ENCODE measurements at places on chromosomes 13 and 19.

GRCh38 chr19:42281146-42281826 lies 12.2 kb downstream of the CIC start:
- peak; percentile 55 for DNase-seq

- DNase-seq: no peak
Observed at GRCh38 chr19:12784394-12784870, 6.9 kb upstream of the JUNB start.

- no peak for DNase-seq
Observed at GRCh38 chr19:32864318-32865007, 5.1 kb downstream of the SLC7A9 start.

DNA sequence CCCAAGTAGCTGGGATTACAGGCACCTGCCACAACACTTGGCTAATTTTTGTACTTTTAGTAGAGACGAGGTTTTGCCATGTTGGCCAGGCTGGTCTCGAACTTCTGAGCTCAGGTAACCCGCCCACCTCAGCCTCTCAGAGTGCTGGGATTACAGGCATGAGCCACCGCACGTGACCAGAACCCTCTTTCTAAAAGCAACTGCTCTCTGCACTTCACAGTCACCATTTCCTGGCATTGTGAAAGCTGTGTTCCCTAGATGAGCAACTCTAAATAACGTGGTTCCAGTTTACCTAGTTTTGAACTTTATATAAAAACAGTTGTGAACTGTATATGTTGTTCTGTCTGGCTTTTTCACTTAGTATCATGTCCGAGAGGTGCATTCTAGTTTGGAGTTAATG lies 152.9 kb downstream of the SIPA1L3 start:
- no peak for DNase-seq

DNA sequence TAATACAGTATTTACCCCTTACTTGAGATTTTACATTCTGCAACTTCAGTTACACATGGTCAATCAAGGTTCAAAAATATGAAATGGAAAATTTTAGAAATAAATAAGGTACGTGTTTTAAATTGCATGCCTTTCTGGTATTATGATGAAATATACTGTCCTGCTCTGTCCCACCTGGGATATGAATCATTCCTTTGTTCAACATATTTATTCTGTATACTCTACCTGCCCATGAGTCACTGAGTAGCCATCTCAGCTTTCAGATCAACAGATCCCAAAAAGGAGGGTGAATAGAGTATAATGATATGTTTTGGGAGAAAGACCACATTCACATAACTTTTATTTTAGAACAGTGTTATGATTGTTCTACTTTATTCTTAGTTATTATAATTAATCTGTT lies 37.8 kb downstream of the STOML3 start:
- no peak for DNase-seq

- no peak for DNase-seq
Observed at GRCh38 chr19:5360003-5360780, 19.6 kb upstream of the PTPRS start.

GRCh38 chr13:111906306-111906705 lies 160.6 kb upstream of the SOX1 start:
- DNase-seq: no peak

GRCh38 chr19:18063463-18063862 lies 23.3 kb downstream of the IL12RB1 start:
- no peak for DNase-seq

GRCh38 chr19:43667876-43668405 lies 2.0 kb downstream of the PLAUR start:
- DNase-seq: no peak

DNA sequence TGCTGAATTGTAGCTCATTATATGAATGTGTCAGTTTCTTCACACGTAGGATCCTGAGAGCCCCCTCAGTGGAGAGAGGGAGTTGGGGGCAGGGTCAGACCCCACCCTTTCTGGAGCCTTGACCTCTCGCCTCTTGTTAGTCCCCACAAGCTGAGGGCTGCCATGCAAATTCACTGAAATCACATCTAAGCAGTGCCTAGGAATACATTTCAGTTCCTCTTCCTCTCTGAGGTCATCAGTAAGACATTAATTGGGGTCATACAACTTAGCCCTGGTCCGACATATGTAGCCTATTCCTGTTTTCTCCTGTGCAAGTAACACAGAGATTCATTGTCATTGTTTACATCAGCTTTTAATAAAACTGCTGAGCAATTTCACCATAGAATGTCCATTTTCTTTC lies 30.0 kb downstream of the MYO9B start:
- DNase-seq: no peak

- no peak for DNase-seq
Observed at GRCh38 chr19:49216071-49216470, 58.5 kb downstream of the TRPM4 start.

DNA sequence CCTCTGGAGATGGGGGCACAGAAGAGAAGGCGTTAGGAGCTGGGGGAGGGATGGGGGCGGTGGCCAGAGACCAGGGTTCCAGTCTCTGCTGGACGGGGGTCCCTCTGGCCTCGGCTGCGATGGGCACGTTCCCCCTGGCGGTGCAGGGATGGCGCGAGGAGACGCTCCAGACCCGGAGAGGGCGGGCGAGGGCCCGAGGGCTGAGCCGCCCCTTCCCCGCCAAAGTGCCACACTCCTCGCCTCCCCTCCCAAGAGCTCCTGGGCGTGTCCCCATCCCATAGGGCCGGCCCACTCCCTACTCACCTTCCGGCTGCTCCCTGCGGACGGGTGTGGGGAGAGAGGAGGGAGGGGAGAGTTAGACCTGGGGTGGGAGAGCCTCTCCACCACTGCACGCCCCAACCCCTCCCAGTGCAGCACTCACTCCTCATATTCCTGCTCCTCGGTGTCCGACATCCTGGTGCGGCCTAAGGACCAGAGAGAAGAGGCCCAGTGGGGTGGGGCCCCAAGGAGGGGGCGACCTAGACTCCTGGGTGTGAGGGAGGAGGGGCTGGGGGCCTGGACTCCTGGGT lies 2.2 kb downstream of the TNNT1 start:
- DNase-seq: no peak

DNA sequence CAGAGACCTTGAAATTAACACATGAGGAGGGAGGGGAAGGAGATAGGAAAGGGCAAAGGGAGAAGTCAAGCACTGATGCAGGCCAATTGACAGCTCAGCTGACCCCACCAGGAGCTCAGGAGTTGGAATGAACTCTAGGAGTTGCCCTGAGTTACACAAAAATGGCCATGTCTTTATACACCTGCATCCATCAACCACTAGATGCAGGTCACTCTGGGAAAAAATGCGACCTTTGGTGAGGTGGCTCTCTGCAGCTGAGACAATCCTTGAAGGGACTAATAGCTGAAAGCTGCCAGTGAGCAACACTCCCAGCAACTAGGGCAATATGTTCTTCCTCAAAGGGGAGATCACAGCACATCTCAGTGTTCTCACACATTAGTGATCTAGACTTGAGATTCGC lies 222.8 kb downstream of the RBM26 start:
- no peak for DNase-seq

DNA sequence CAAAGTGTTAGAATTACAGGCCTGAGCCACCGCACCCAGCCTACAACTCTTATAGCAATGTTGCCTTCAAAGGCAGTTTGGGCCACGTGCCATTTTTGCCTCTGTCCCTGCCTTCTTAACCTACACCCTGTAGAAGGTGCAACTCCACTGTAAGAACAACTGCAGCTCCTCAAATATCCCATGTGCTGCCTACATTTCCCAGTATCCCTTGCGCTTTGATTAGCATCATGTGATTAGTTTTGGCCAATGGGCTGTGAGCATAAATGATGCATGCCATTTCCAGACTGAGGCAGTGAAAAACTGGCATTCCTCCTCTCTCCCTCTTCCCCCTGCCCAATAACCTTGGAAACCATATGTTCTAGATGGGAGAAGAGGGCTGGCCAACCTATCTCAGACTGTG lies 75.2 kb upstream of the MRI1 start:
- DNase-seq: no peak

GRCh38 chr13:21426238-21426637 lies 32.9 kb downstream of the ZDHHC20 start:
- DNase-seq: no peak

GRCh38 chr13:74174810-74175209 lies 40.6 kb upstream of the KLF12 start:
- no peak for DNase-seq

DNA sequence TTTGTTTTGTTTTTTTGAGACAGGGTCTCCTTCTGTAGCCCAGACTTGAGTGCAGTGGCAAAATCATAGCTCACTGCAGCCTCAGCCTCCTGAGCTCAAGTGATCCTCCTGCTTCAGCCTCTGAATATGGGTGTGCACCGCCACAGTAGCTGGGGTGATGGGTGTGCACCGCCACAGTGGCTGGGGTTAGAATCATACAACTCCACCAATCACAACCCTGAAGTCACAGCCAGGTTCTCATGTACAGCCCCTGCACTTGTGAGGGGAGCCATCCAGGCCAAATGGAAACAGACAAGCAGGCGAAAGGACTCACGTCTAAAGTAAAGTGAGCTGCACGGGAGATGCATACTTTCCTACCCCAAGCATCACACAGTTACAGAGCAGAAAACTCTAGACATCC lies 63.1 kb upstream of the RANBP3 start:
- DNase-seq: no peak

DNA sequence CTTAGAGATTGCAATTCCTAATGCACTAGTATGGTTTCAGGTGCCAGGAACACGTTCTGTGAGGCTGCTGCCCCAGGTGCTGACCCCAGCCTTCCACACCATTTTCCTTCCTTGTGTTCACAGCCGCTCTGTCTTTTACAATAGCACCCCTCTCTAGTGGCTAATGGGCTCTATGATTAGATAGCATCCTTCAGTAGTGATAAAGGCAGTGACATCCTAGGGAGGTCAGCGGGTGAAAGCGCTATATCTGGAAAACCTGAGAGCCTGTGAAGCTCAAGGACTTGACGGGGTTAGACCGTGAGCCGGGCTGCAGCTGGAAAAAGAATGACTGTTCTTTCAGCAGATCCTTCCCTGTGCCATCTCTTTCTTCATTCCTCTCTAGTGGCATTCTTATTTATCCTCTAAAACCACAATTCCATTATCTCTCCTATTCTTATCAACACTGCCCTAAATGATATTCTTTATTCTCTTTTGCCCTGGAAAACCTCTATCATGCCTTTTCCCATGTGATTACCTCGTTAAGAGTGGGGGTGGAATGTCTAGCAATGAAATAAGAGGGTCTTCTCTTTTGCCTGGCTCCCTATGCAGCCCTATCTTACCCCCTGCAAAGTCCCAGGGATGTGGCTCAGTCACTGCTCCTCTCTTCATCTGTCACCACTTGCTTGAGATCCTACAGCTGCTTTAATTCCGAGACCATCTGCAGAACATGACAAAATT lies 21.8 kb downstream of the ALOX5AP start:
- DNase-seq: no peak

GRCh38 chr13:70755456-70755855 lies 647.2 kb upstream of the KLHL1 start:
- DNase-seq: no peak

GRCh38 chr19:48638831-48639381 lies 1.7 kb upstream of the DBP start:
- no peak for DNase-seq

GRCh38 chr13:24307211-24308067 lies 1.9 kb upstream of the C1QTNF9 start:
- DNase-seq: no peak

- DNase-seq: no peak
Observed at GRCh38 chr19:10501971-10502523, 1.1 kb downstream of the KEAP1 start.

- no peak for DNase-seq
Observed at GRCh38 chr13:82803341-82803740, 1078.9 kb downstream of the SLITRK1 start.

DNA sequence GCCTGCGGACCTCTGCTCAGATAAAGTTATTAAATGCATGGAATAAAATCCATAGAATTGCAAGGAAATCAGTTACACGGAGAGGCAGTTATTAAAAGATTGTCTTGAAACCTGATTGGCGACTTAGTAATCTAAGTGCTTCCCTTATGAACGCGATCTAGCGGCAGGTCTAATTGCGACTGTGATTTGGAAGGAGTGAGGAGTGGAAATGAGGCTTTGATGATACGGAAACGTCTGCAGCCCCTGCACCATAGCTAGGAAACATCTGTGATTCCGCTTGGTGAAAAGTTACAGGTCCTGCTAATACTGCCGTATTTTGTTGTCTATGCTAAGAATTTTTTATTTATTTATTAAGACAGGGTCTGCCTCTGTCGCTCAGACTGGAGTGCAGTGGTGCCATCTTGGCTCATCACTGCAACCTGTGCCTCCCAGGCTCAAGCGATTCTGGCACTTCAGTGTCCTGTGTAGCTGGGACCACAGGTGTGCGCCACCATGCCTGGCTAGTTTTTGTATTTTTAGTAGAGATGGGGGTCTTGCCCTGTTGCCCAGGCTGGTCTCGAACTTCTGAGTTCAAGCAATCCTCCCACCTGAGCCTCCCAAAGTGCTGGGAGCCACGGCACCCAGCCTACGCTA lies 887 bp downstream of the NDUFS7 start:
- DNase-seq: no peak

GRCh38 chr19:41225238-41226052 lies 6.4 kb downstream of the AXL start:
- DNase-seq: no peak

DNA sequence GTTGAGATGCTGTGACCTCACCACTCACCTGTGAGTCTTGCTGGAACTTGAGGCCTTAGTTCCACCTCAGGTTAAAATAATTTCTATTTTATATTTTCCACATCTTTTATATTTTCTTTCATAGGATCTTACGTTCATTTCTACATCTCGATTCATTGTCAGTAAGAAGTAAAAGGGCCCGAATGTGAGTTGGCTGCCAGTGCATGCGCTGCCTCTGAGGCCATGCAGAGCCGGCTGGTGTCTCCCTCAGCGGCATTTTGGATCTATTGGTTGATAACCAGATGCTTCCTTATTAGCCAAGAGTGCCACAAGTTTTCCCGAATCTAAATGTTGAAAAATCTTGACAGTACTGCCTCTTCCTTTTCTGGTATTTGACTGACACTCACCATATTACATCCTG lies 347.3 kb downstream of the TEX29 start:
- no peak for DNase-seq

DNA sequence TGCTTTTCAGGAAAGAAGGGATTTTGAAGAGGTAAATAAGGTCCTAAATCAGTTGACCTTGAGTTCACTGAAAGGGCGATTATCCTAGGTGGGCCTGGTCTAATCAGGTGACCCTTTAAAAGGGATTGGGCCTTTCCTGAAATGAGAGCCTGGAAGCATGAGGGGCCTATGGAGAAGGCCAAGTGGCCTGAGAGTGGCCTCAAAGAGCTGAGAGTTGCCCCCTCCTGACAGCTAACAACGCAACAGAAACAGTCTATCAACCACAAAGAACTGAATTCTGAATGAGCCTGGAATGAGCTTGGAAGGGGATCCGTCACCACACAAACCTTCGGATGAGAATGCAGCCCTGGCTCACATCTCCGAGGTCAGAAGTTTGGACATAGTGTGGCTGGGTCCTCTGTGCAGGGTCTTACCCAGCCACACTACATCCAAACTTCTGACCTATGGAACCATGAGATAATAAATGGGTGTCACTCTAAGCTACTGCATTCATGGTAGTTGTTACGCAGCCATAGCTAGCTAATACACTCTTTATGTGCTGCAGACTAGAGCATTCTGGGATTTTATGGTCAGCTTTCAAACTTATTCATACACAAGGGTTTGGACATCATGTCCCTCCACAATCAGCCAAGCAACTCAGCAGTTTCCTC lies 72.0 kb downstream of the GNG7 start:
- DNase-seq: no peak
